ENCODE measurements at places on chromosomes 6 and 20.
A peak's percentile ranks its signal among the peaks of the same experiment; 100 is the strongest.

GRCh38 chr6:28480253-28480932 lies 35.2 kb downstream of the GPX6 start:
- no peak for DNase-seq

- DNase-seq: no peak
Observed at GRCh38 chr6:128079021-128079420, 178.2 kb upstream of the THEMIS start.

- DNase-seq: no peak
Observed at GRCh38 chr6:84556541-84557335, 207.7 kb downstream of the TBX18 start.

- peak; percentile 49 for DNase-seq
Observed at GRCh38 chr6:12483712-12484111, 193.6 kb downstream of the EDN1 start.

DNA sequence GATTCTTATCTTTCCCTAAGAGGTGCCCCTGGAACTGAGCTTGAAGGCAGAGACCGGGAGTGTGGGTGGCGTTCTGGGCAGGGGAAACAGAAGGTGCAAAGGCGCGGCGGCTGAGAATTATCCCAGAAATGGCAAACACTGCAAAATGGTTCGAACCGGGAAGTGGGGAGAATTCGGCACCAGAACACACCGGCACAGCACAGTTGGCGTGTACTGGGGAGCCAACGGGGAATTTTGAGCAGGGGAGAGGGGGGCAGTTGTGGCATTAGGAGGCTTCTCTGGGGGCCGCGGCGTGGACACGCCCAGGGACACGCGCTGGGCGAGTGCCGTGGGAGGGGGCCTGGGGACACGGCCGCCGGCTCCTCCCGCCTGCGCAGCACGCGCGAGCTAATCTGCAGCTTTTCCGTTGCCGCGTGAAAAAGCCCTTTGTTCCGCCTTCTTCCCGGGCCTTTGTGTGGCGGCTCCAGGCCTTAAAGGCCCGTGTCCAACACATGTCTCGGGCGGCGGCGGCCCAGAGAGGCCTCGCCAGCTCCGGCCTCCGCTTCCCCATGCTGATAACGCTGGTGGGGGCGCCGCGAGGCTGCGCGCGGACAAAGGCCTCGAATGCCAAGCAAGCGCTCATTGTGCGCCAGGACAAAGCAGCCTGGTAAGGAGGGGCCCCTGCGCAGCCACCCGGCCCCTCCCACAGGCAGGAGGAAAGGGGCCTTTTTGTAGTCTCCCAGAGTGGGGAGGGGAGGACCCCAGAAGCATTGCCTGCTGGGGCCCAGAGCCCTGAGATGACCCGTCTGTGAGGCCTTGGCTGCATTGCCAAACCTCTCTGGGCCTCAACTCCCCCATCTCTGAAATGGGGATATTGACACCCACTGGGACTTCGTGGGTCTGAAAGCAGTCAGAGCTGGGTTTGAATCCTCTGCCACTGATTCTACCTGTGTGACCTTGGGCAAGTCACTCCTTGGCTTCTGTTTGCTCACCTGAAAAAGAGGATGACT lies 82.8 kb downstream of the CD40 start:
- DNase-seq: no peak

DNA sequence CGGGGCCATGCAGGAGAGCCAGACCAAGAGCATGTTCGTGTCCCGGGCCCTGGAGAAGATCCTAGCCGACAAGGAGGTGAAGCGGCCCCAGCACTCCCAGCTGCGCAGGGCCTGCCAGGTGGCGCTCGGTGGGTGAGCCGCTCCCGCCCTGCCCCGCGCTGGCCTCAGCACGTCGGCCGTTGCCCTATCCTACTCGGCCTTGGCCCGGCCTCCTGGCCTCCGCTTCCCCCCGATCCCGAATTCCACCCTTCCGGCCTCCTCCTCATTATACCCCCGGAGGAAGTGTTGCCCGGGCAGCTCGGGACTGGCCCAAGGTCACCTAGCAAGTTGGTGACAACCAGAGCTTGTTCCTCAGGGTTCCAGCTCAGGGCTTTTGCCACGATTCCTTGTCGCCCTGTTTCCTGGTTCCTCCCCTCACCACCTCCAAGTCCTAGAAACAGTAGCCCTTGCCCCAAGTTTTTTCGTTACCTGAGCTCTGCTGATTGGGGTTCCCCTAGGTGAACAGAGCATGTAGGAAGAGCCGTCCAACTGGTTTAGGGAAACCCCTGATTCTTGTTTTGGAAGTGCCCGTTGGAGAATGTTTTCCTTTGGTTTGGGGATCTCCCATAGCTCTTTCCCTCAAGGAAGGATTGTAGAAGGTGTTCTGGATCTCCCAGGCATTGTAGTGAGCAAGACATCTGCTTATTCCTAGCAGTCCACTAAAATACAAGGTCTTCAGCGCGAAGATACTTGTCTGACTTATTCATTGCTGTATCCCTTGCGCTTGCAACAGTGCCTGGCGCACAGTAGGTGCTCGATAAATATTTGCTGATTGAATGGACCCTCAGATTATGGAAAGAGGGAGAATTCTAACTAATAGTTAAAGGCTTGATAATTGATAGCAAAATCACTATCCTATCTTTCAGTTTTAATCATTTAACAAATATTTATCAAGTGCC lies 641 bp downstream of the ARFGEF2 start:
- no peak for DNase-seq

- no peak for DNase-seq
Observed at GRCh38 chr20:36582322-36582721, 8.9 kb downstream of the TGIF2 start.

DNA sequence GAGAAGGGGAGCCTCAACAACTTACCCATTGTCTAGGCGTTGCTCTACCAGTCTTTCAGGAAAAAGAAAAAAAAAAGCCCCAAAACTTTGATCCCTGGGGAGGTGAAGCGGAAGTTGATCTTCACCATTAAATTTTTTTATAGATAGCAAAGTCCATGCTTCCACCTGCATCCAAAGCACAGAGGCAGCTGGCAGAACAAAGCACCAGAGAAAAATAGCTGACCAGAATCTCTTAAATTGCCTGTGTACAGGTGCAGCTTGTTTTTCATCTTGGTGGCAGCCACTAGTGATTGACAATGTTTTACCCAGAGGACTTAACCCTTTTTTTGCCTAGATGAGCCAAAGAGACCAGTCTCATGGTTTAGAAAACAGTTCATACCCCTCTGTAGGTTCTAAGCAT lies 86.0 kb downstream of the MYB start:
- DNase-seq: no peak

DNA sequence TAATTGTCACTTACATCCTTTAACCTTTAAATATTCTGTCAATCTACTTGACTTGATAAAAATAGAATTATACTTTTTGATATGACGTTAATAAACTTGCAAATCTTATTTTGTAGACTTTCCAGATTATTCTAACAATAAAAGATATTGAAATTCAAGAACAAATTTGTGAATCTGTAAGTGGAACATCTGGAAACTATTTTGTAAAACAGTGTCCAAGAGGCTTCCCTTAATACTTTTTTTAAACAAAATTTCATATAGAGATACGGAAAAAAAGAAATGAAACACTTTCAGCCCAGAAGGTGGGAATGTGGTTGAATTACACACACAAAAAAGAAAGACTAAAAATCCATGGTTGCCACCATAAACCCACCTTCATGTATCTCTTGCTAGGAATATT lies 174.4 kb downstream of the COL19A1 start:
- no peak for DNase-seq

DNA sequence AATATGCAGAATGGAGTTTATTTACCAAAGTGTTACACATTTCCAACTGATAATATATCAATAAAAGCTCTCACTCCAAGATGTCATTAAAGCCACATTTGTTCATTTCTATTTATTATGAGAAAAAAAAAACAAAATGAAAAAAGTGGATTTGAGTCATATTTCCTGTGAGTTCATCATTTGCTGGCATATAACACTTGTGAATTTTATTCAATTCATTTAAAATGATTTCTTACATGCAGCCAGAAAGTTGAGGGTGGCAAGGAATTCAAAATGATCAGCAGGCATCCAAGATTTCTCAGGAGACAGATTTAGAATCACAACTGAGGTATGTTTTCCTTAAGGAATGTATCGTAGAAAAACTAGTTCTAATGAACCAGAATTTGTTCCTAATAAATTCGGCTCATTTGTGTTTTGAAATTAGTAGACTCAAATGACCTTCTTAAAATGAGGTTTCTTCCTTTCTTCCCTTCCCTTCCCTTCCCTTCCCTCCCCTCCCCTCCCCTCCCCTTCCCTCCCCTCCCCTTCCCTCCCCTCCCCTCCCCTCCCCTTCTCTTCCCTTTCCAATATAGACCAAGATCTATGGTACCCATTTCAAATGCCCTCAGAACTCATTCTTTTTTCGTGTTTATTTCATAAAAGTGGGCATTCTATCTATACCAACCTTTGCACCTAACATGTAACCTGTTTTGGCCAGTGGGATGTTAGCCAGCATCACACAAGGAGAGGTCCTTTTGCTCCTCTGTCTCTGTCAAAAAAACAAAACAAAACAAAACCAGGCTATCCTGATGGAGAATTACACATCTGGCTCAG lies 357.9 kb upstream of the TSHZ2 start:
- no peak for DNase-seq

DNA sequence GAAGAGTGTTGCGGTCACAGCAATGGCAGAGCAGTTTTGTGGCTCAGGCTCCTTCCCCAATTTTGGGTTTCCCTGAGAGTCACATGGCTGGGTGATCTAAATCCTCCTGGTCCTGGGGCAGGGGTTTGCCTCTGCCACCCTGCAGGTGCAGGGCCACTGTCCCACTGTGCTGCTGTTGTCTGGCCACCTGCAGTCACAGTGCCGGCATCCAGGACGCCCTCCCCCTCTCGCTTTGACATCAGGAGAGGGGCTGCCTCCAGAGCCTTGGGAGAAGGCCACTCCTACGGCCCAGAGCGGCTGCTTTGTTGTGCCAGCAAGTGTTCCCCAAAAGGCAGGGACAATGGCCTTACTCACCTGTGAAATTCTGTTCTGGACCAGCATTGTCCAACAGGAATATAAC lies 449.0 kb downstream of the QKI start:
- DNase-seq: no peak

GRCh38 chr6:143505111-143505510 lies 6.4 kb downstream of the FUCA2 start:
- DNase-seq: no peak

- no peak for DNase-seq
Observed at GRCh38 chr6:36263390-36264000, 6.4 kb upstream of the PNPLA1 start.

- DNase-seq: no peak
Observed at GRCh38 chr20:21971436-21971835, 266.0 kb downstream of the PAX1 start.

- no peak for DNase-seq
Observed at GRCh38 chr6:125151700-125152099, 1.9 kb upstream of the TPD52L1 start.

DNA sequence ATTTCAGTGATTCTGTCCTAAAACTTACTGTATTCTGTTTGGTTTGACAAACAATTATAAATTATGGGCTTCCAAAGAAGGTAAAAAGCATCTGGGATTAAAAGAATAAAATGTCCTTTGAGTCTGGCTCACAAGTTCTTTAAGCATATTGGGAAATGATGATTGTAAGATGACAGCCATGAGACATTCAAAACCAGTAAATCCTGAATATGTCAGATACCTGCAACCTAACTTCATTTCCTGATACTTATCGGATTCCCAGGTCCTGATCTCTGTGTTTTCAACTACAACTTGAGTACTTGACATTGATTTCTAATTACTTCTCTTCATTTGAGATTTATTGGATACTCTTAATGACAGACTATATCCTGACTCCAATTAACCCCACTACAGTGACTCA lies 446.6 kb downstream of the GRIK2 start:
- DNase-seq: no peak

DNA sequence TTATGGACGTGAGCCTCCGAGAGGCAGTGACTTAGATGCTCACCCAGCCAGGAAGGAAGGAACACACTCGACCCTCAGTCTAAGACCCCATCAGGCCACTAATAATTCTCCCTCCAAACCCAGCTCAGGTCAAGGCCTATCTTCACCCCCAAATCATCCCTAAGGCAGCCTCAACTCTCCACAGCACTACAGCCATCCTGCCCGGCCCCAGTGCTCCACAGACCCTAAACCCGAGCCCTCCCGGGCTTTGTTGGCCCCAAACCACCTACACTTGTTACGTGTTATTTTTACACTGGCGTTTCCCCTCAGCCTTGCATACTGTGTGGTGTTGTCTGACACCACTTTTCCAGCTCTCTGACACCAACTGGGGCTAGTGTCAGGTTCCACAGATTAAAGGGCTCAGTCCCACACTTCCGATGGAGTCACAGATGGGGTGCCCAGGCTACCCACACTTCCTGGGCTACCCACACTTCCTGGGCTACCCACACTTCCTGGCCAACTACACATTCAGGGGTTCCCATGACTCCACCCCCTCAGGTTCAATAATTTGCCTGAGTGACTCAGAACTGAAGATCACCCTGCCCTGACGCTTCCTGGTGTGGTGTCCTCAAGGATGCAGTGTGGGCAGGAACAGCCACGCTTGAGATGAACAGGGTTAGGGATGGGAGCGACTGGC lies 25.3 kb downstream of the RBCK1 start:
- DNase-seq: no peak

DNA sequence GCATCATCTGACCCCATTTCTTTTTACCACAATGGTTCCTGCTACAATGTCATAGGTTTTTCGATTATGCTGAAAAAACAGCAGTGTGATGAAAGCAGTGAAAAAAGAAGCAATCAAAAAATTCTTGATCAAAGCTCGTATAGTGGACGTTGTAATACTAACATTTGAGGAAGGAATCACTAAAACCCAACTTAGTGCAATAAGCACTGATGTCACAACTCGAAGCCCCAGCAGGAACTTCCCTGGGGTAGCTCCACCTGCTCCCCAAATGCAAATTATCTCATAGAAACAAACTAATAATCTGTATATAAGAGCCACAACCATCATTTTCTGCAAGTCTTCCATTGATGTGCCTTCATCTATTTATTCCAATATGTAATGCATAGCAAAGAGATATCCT lies 285.6 kb upstream of the SGK1 start:
- DNase-seq: no peak

GRCh38 chr20:33423141-33423834 lies 20.3 kb downstream of the SNTA1 start:
- peak; percentile 75 for DNase-seq

DNA sequence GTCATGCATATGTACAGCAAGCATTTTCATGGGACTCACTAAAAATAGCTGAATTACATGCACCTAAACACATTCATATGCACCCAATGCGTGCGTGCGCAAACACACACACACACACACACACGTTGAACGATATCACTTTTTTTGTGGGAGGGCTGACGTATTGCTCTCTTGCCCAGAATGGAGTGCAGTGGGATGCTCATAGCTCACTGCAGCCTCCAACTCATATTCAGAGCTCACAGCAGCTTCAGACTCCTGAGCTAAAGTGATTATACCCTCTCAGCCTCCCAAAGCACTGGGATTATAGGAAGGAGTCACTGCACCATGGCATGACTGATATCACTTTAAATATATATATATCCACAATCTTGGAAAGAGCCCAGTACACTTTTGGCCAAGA lies 620.4 kb upstream of the MANEA start:
- no peak for DNase-seq

DNA sequence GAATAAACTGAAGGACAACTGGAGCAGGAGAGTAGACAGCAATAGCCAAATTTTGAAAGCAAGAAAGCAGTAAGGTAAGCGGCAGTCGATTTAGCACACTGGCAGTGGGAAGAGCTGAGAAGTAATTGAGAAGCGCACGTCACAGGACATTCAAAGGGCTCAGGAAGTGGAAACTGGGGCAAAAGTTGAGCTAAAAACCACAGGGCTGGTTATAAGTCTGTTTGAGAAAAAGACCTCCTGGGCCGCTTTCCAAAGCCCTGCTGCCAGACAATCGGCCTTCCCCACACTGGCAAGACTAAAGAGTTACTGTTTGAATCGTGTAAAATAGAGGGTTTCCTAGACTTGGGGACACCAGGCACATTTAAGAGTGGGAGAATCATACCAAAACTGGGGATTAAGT lies 161.4 kb downstream of the DNAH8 start:
- no peak for DNase-seq

Data from AG09319 (cell line).